ENCODE measurements at places on chromosomes 11 and 22. TPM values are rescaled to one million over a fixed set of nuclear protein-coding genes. Genes with fewer than 3 reads are reported as not detected.

GRCh38 chr11:119854521-119854920 is 125.5 kb upstream of the NECTIN1 start:
- DNase-seq, result no peak
- H3K27me3 ChIP-seq, result no peaks in the 10 kb centered on the region
- no peaks in the 10 kb centered on the region for H3K36me3 ChIP-seq
- no peak overlapping the region for H3K27ac ChIP-seq
- peak overlapping the region; percentile 30 for H3K4me3 ChIP-seq

DNA sequence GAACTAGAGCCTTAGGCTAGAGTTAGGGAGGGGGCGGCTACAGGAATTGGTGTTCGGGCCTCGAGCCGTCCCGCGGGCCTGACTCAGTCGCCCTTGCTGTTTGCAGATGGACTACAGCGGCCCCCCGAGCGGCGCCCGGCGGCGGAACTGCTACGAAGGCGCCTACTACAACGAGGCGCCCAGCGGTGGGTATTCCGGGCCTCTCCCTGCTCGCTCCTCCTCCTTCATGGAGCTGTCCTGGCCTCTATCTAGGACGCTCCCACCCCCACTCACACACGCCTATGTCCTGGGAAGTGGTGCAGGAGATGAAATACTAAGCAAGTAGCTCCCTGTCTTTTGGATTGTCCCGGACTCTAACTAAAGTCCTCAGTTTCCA is 1.4 kb downstream of the MYOD1 start:
- no peaks in the 10 kb centered on the region for H3K36me3 ChIP-seq
- H3K27ac ChIP-seq, result no peak overlapping the region
- no peak for DNase-seq
- H3K4me3 ChIP-seq, result no peak overlapping the region
- H3K27me3 ChIP-seq, result peaks cover 41% of the 10 kb centered on the region

DNA sequence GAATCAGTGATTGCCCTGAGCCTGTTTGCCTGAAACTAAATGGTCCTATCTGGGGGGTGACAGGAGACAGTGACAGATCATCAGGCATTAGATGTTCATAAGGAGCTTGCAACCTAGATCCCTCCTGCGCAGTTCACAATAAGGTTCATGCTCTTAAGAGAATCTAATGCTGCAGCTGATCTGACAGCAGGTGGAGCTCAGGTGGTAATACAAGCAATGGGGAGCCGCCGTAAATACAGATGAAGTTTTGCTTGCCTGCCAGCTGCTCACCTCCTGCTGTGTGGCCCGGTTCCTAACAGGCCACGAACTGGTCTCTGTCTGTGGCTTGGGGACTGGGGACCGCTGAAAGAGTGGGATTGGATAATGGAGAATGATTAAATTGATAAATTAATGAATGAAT is 14.0 kb downstream of the NOX4 start:
- no peaks in the 10 kb centered on the region for H3K27me3 ChIP-seq
- no peak overlapping the region for H3K27ac ChIP-seq
- no peaks in the 10 kb centered on the region for H3K4me1 ChIP-seq

GRCh38 chr11:131303611-131304119 is 66.8 kb upstream of the NTM start:
- no peaks in the 10 kb centered on the region for H3K27me3 ChIP-seq
- no peaks in the 10 kb centered on the region for H3K36me3 ChIP-seq
- no peak overlapping the region for H3K27ac ChIP-seq
- DNase-seq, result no peak
- no peak overlapping the region for H3K4me3 ChIP-seq
- no peaks in the 10 kb centered on the region for H3K4me1 ChIP-seq

Gene FREY1
- 1.0 TPM for total RNA-seq

Gene CACNA1I
- 0.63 TPM for total RNA-seq

GRCh38 chr11:120579611-120580031 is 68.1 kb downstream of the GRIK4 start:
- no peaks in the 10 kb centered on the region for H3K36me3 ChIP-seq
- H3K27ac ChIP-seq, result no peak overlapping the region
- no peaks in the 10 kb centered on the region for H3K27me3 ChIP-seq
- H3K4me3 ChIP-seq, result no peak overlapping the region
- DNase-seq, result no peak
- no peaks in the 10 kb centered on the region for H3K4me1 ChIP-seq

DNA sequence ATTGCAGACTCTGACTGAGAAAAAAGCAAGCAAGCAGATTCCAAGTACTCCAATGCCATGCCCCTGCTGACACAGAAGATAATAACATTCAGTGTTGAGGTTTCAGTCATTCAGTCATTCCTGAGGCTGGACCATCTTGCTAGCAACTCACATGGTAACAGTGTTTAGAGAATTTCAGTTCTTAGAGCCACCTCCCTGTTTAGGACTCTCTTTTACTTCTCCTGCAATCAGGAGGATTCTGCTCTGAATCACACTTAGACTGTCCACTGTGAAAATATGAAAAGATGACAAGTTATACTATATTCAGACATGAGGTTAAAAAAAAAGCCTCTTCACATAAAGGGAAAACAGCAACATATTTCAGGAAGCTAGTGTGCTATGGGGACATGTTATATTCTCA is 183.9 kb upstream of the CTSC start:
- H3K4me3 ChIP-seq, result no peak overlapping the region
- no peaks in the 10 kb centered on the region for H3K36me3 ChIP-seq
- no peak overlapping the region for H3K27ac ChIP-seq

- no peak overlapping the region for H3K27ac ChIP-seq
- H3K36me3 ChIP-seq, result no peaks in the 10 kb centered on the region
- DNase-seq, result no peak
- H3K4me1 ChIP-seq, result no peaks in the 10 kb centered on the region
Measured at GRCh38 chr11:109785198-109785597, 308.0 kb upstream of the ZC3H12C start.

- H3K27ac ChIP-seq, result no peak overlapping the region
- H3K27me3 ChIP-seq, result no peaks in the 10 kb centered on the region
- no peaks in the 10 kb centered on the region for H3K36me3 ChIP-seq
- no peak for DNase-seq
Measured at GRCh38 chr11:37595845-37596244, 997.8 kb upstream of the RAG2 start.

Gene ANKK1
- total RNA-seq, result 0.60 TPM

Gene BIK
- 4.7 TPM for total RNA-seq

DNA sequence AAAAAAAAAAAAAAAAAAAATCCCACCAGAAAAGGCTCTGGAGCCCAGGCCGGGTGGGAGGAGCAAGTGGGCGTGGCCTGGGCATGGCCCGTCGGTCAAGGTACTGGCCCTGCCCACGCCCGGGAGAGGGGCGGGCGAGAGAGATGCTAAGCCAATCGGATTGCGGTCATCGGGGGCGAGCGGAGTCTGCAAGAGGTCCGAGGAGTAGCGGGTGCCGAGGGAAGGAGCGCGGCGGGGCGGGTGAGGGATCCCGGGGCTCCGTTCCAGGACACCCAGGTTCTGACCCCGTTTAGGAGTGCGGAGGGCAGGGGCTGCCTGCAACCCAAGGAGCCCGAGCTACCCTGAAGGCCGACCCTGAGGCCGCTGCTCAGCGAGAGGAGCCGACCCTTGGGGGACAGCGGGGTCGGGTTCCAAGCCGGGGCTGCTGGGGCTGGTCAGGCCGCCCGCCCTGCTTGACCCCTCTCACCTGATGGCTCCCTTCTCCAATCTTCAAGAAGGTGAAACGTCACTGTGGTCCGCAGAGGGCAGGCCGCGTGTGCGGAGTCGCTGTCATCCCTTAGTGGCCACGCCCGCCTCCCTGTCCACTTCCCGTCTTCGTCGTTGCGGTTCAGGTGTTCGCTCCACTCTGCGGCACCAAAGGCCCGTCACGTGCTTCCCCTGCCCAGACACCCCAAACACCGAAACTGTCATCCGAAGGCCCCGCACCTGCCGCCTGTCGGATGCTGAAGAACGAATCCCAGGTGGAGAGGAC is 11.1 kb upstream of the TAB1 start:
- H3K27ac ChIP-seq, result no peak overlapping the region
- no peaks in the 10 kb centered on the region for H3K36me3 ChIP-seq
- peak; percentile 93 for DNase-seq
- H3K4me1 ChIP-seq, result no peaks in the 10 kb centered on the region
- H3K27me3 ChIP-seq, result no peaks in the 10 kb centered on the region

GRCh38 chr11:95371153-95371552 is 140.2 kb upstream of the SESN3 start:
- H3K27ac ChIP-seq, result no peak overlapping the region
- no peaks in the 10 kb centered on the region for H3K36me3 ChIP-seq
- no peak overlapping the region for H3K4me3 ChIP-seq
- no peak for DNase-seq
- H3K27me3 ChIP-seq, result no peaks in the 10 kb centered on the region

DNA sequence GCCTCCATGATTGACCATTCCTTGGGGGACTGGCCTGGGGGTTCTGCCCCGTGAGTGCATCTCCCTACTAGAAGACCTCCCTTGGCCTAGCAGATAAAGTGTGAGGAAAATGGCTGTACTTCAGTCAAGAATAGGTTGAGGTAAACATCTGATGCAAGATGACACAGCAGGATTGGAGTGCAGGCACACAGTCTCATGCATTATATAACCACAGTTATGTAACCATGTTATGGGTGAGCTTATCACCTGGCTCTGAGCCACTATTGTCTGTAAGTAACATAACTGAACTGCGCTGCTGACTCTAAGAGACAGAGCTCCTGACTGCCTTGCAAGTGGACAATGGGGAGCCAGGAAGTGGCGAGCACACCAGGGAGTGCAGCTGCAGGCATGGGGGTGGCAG is 378.7 kb upstream of the ANO5 start:
- H3K27me3 ChIP-seq, result no peaks in the 10 kb centered on the region
- H3K36me3 ChIP-seq, result no peaks in the 10 kb centered on the region
- no peaks in the 10 kb centered on the region for H3K4me1 ChIP-seq
- H3K27ac ChIP-seq, result no peak overlapping the region
- no peak overlapping the region for H3K4me3 ChIP-seq
- DNase-seq, result no peak

Gene DBX1
- total RNA-seq, result not detected

- H3K27me3 ChIP-seq, result no peaks in the 10 kb centered on the region
- H3K36me3 ChIP-seq, result no peaks in the 10 kb centered on the region
Measured at GRCh38 chr11:94524341-94524740, 12.1 kb downstream of the C11orf97 start.

DNA sequence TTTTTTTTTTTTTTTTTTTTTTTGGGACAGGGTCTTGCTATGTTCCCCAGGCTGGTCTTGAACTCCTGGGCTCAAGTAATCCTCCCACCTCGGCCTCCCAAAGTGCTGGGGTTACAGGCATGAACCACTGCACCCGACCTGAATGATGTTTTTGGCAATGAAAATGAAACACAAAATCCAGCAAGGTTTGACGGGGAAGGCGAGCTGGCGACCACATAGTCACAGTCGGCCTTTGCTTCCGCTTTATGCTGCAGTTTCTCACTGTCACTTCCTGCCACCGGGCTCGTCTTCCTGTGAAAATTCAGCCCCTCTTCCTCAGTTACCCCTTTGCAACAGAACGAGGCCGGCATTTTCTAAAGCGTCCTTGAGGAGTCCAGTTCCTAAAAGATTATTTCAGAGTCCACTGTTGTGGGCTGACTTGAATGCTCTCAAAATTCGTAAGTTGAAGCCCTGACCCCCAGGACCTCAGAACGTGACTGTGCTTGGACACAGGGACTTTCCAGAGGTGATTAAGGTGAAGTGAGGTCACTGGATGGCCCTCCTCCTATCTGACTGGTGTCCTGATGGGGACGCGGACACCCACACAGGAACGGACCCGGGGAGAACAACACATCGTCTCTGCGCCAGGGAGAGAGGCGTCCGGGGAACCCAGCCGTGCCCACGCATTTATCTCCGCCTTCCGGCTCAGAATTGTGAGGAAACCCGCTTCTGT is 2.9 kb upstream of the BID start:
- no peaks in the 10 kb centered on the region for H3K36me3 ChIP-seq
- peak overlapping the region; percentile 47 for H3K4me3 ChIP-seq
- H3K4me1 ChIP-seq, result no peaks in the 10 kb centered on the region
- no peak for DNase-seq
- peak overlapping the region; percentile 32 for H3K27ac ChIP-seq

Gene API5
- 89.0 TPM for total RNA-seq

Gene PPM1F
- total RNA-seq, result 42.5 TPM

GRCh38 chr11:11293798-11294550 is 59.1 kb downstream of the CSNK2A3 start:
- no peak overlapping the region for H3K4me3 ChIP-seq
- no peaks in the 10 kb centered on the region for H3K4me1 ChIP-seq
- H3K36me3 ChIP-seq, result no peaks in the 10 kb centered on the region

- no peak overlapping the region for H3K4me3 ChIP-seq
- DNase-seq, result no peak
- no peaks in the 10 kb centered on the region for H3K27me3 ChIP-seq
- H3K36me3 ChIP-seq, result no peaks in the 10 kb centered on the region
- H3K27ac ChIP-seq, result no peak overlapping the region
Measured at GRCh38 chr11:122306831-122307391, 190.9 kb upstream of the BLID start.

Gene NLRP14
- 0.47 TPM for total RNA-seq

GRCh38 chr11:116879800-116880625 is 42.6 kb upstream of the APOA1 start:
- peaks cover 3% of the 10 kb centered on the region for H3K4me1 ChIP-seq
- no peaks in the 10 kb centered on the region for H3K27me3 ChIP-seq
- H3K36me3 ChIP-seq, result no peaks in the 10 kb centered on the region
- no peak for DNase-seq

GRCh38 chr11:2327032-2327431 is 25.2 kb downstream of the TSPAN32 start:
- H3K4me3 ChIP-seq, result no peak overlapping the region
- no peaks in the 10 kb centered on the region for H3K27me3 ChIP-seq
- no peaks in the 10 kb centered on the region for H3K36me3 ChIP-seq
- H3K27ac ChIP-seq, result no peak overlapping the region

- H3K36me3 ChIP-seq, result no peaks in the 10 kb centered on the region
- H3K27me3 ChIP-seq, result no peaks in the 10 kb centered on the region
- peak; percentile 91 for DNase-seq
- H3K4me1 ChIP-seq, result no peaks in the 10 kb centered on the region
Measured at GRCh38 chr11:4072668-4073285, 21.8 kb upstream of the RRM1 start.

Measured in kidney (tissue), 22 donors.